Stimulated activated CD4-positive, alpha-beta T cell treated with anti-CD3 and anti-CD28 coated beads, Interleukin-15, amount 100 ng/mL, for 1 hour (primary cell): ENCODE measurements at places on chromosomes 7 and 10.
A peak's percentile ranks its signal among the peaks of the same experiment; 100 is the strongest.

DNA sequence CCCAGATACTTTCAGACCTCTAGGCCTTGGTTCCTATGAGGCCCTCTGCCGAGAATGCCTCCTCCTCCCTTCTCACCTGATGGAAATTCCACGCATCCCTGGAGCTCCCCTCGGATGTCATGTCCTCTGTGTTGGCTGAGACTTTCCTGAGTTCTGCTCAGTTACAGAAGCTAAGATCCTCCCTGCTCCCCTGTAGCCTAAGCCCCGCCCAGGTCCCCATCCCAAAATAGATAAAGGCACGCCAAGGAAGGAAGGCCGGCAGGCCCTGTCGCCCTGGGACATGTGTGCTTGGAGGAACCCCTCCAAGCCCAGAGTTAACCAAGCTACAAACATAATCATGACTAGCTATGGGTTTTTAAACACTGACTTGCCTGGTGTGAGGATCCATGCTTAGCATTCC is 123.5 kb downstream of the SORBS1 start:
- DNase-seq = no peak

- no peak for DNase-seq
Observed at GRCh38 chr10:3389130-3389529, 216.5 kb upstream of the PITRM1 start.

DNA sequence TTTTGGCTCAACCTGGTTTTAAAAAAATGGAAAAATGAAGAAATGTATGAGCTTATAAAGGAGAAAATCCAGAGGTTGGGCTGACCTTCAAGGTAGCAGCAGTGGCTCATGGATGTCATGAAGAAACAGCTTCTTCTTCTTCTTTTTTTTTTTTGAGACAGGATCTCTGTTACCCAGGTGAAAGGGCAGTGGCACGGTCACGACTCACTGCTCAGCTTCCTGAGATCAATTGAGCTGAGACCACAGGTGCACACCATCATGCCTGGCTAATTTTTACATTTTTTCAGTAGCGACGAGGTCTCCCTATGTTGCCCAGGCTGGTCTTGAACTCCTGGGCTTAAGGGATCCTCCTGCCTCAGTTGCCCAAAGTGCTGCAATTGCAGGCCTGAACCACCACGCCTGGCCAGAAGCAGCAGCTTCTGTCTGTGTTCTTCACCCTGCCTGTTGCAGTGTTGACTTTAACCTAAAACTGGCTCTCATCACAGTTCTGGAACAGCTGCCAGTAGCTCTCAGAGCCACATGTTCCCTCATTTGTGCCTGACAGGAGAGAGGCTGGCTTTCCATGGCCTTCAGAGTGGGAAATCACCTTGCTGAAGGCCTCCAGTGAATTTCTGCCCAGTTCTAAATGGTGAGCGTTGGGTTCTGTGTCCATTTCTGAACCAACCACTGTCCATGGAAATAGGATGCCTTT is 117.7 kb downstream of the PFKFB3 start:
- DNase-seq = no peak

- no peak for DNase-seq
Observed at GRCh38 chr10:21510241-21511094, 15.0 kb downstream of the SKIDA1 start.

DNA sequence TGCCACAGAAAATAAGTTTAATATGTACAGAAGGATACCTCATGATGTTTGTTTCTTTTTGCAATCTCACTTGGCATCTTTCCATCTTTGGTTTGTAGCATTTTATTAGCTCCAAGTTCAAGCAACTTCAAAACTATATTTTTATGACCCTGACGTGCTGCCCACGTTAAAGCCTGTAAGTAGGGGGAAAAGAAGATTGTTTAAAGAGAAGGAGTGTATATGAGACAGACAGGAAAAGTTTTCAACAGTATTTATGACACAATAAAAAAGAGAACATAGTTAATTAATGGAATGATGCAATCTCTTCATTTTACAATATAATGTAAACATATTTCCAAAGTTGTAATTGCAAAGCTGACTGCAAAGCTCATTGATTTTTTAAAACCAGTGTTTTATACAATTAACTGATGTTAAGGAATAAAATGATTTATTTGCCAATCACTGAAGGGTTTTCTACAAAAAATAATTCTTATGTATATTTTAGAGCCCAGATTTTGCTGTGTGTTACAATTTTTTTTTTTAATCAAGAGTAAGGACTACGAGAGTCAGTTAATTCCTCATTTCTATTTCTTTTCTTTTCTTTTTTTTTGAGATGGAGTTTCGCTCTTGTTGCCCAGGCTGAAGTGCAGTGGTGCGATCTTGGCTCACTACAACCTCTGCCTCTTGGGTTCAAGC is 42.5 kb downstream of the ASZ1 start:
- no peak for DNase-seq

DNA sequence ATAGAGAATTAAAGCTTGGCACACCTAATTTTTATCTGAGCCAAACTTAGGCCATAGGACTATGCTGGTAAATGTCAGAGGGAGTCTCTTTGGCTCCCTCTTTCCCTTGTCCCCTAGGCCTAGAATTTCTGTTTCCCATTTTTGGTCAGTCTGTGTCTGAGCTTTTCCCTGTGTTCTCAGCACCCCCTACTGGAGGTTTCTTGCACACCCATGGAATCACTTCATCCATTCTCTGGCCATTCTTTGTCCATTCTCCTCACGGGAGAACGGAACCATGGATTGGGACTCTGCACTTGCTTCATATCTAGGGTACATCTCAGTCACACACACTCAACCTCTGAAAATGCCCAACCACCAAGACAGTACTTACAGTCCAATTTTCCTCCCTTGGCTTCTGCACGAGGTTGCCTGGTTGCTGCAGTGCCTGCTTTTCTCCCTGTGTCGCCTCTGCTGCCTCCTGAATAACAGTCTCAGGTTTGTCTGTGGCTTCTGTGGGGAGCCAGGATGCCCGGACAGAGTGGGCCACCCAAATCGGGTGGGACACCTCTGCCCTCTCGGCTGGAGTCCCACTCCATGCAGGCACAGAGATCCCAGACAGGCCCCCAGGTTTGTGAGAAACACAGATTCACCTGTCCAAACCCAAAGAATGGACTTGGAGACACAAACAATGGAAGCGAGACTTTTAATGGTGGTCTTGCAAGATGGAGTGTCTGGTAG is 35.1 kb upstream of the DNAH11 start:
- no peak for DNase-seq

GRCh38 chr10:48821692-48822091 is 117.9 kb downstream of the LRRC18 start:
- DNase-seq = no peak

DNA sequence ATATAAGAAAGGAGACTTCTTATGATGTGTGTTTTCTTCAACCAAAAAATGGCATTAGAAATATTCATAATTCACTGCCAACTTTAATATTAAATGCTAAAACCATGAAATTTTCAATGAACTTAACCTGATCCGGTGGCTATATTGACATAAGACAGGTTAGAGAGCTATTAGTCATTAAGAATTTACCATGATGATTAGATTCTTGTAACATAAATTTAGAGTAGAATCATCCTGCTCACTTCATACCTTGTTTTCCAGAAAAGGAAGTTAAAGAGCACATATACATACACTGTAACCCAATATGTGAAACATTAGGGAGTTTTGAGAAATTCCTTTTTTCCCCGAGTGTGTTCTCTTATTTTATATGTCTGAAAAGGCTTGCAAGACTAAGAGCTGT is 430.3 kb upstream of the SEMA3A start:
- no peak for DNase-seq

- DNase-seq = no peak
Observed at GRCh38 chr7:73830681-73831583, at the start of gene CLDN4. CLDN4 (plus strand) TSS chr7:73830996; CDS start chr7:73831202, 206 bp downstream.

- DNase-seq = peak; percentile 72
Observed at GRCh38 chr7:149005427-149006344, 22.6 kb downstream of the PDIA4 start.

GRCh38 chr10:37711617-37712488 is 145.6 kb downstream of the ZNF248 start:
- DNase-seq = no peak

DNA sequence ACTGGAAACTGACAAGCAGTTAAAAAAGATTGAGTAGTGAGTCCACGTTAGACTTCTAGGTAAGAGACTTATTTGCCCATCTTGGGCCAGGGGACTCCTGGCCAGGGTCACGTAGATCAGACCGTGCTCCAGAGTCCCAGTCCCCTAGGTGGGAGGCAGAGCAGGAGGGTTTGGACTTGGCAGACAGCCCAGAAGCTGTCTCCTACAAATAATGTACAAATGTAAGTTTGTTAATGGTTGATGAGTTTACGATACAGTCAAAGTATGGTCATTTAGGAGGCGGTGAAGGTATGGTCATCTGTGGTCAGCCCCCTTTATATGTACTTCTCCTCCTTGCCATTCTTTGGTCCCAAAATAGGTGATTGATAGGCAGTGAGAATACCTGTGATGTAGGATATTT is 28.2 kb downstream of the INPP5F start:
- no peak for DNase-seq

- no peak for DNase-seq
Observed at GRCh38 chr7:107069457-107069856, 25.0 kb downstream of the PRKAR2B start.

- no peak for DNase-seq
Observed at GRCh38 chr10:36118314-36118713, 476.2 kb upstream of the FZD8 start.

DNA sequence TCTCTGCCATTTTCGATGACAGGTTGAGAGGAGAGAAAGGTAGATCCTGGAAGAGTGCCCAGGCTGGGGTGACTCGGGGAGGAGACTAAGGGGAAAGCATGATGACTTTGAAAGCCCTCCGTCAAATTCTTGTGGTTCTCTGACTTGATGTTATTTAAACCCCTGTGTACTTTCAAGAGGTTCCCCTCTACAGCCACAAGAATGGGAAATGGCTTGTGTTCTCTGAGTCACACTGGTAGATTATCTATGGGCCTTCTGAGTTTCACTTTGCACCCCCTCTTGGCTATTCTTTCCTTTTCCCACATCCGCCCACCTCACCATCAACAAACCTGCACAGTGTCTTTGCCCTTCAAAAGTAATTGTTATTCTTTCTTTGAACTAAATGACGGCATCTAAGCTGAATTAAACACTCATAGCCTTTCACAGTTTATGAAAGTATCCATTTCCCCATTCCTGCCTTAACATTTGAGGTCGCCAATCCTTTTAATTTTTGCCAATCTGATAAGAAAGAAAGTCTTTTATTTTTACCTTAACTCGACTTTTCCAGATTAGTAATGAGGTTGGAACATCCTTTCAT is 24.1 kb downstream of the PRF1 start:
- DNase-seq = peak; percentile 20

DNA sequence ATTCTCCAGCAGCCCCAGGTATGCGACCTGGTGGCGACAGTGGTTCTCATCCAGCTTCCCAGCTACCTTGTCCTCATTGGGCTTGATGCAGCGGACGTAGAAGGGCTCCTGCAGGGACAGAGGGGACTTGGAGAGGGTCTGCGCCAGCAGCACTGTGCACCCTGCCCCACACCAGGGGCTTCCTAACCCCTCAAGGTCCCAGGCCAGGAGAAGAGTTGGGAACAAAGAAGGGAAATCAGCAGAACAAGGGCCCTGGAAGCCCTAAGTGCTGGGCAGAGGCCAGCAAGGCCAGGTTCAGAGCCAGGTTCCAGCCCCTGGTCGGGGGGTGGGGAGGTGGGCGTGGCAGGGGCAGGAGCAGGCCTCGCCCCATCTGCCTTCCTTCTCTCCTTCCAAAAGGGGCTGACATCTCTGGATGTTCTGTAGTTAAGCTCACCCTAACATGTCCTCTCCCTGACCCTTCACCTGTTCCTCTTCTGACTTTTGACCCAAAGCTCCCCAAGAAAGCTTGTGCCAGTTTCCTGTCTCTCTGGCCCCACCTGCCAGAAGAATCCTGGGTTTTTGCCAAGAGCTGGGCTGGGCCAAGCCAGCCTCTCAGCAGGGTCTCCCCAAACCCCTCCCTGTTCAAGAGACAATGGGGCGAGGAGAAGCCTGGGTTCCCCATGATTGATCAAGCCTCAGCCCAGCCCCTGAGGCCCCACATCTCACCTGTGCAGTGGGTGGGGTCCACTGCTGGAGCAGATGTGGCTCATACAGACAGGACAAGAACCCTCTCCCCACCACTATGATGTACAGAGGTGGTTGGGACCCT is 11.9 kb downstream of the MYO1G start:
- no peak for DNase-seq

DNA sequence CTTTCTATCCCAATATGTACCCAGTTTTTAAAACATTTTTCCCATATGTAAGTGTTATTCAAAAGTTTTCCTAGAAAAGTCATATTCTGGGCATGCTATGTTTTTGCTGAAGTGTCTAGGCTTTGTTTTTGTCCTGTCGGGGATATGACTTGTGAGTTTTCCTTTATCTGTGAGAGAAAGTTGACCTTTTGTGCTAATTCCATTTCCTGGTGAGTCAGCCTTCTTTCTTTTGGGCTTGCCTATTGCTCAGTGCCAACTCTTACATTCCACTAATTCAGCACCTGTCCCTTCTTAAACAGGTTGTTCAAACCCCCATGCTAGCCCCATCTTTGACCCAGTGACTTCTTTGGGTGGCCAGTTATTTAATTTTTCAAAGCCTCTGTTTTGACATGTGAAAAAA is 146.2 kb downstream of the AHR start:
- no peak for DNase-seq

DNA sequence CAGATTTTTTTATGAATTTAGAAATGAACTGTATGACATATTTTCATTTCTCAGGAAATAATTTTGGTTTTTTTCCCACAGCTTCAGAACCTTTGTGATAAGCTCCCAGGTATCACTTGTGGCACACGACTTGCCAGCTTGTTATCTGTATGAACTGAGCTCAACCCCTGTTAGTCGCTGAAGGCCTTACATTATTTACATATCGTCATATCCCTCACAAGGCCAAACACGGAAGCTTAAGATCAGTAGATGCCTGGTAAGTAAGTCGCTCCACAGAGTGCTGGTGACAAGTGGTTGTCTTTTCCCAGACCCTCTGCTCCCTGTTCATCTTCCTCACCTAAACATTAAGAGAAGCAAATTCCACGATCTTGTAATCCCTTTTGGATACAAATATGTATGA is 55.2 kb downstream of the RAPGEF5 start:
- DNase-seq = no peak

DNA sequence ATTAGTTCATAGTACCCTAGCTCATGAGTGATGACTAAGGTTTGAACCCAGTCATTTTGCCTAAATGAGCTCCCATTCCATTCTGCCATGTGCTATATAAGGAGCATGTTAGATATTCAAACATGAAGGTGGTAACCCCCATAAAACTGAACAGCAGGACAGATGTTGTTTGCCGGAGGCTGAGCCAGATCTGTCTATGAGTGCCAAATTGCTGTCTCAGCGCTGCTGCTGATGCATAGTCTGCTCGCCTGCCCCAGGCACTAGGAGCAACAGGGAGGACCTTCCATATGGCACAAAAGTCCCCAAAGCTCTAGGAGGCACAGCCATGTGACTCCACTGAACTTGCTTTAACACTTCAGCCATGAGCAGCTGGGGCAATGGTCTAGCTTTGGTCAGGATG is 466.0 kb upstream of the GHITM start:
- DNase-seq = no peak

- no peak for DNase-seq
Observed at GRCh38 chr7:137086896-137087295, 218.4 kb downstream of the CHRM2 start.

GRCh38 chr10:79976999-79977398 is 28.1 kb upstream of the SFTPD start:
- no peak for DNase-seq
